ENCODE measurements at places on chromosomes 16 and 17.

DNA sequence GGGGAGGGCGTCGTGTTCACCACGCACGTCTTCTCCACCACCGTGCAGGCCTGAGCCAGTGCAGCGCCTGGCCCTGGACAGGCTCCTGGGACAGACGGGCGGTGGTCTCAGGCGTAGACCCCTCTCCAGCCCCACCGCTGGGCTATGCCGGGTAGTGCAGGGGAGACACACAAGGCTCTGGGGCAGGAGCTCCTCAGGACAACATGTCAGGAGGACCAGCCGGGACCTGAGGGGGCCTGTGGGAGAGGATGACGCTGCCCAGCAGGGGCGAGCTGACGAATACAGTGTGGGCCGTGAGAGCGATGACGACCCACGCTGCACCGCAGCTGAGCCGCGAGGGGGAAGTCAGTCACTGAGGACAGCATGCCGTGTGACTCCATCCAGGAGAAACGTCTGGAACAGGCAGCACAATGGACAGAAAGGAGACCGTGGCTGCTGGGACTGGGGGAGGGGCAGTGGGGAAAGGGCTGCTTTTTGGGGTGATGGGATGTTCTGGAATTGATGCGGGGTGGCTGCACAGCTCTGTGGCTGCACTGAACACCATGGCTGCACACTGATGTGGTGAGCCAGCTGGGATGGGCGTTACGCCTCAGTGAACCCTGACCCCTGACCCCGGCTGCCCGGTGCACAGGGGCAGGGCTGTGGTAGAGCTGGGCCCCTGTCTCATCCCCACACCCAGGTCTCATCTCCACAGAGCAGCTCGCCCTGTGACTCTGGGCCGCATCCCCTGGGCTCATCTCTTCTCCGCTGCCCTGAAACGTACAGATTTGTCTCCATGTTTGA lies 20.2 kb downstream of the DNASE1 start:
- peaks cover 40% of the 10 kb centered on the region for H3K36me3 ChIP-seq
- H3K4me3 ChIP-seq, result no peak overlapping the region
- H3K27ac ChIP-seq, result no peak overlapping the region
- no peak for DNase-seq
- H3K27me3 ChIP-seq, result no peaks in the 10 kb centered on the region
- no peaks in the 10 kb centered on the region for H3K4me1 ChIP-seq

DNA sequence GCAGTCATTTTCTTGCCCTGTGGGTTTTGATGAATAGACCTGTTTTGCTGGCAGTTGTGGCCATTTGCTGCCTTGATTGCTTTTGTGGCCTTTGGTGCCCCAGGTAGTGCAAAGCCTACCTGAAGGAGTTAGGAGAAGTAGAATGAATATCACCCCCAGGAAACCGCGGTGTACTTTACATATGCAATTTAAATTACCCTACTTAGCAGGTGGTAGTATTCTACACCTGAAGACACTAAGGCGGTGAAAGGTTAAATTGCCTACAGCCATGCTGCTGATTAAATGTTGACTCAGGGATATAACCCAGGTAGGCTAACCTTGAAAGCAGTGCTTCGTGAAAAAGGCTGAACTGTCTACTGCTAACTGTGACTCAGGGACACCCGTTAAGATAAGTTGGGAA lies 27.2 kb upstream of the WWOX start:
- DNase-seq, result no peak
- H3K27ac ChIP-seq, result no peak overlapping the region
- no peak overlapping the region for H3K4me3 ChIP-seq
- no peaks in the 10 kb centered on the region for H3K36me3 ChIP-seq
- H3K4me1 ChIP-seq, result no peaks in the 10 kb centered on the region
- H3K27me3 ChIP-seq, result peaks cover 74% of the 10 kb centered on the region

DNA sequence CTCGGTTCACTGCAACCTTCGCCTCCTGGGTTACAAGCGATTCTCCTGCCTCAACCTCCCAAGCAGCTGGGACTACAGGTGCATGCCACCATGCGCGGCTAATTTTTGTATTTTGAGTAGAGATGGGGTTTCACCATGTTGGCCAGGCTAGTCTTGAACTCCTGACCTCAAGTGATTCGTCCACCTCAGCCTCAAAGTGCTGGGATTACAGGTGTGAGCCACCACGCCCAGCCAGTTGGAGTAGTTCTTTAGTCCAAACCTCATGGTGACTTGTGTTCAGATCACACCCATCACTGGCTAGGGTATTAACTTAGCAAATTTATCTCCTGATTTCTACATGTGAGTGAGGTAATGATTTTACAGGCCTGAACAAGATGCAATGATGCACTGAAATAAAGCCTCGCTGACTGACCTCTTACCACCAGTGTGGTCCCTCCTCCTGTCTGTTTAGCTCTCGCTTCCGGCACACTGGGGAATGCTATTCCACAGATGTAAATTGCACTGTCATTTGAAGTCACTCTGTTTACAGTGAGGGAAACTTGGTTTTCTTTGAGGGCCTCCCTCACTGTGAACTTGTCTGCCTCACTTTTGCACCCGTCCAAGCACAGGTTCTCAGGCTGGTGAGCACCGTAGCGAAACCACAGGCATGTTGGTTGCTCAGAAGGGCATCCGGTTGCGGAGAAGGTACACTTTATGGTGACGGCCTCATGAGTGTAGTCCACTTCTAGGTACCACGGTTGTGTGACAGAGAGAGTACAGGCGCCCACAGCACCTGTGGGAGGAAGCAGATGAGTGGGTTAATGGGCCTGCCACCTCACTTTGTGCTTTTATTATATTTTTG lies 5.5 kb downstream of the IGSF6 start:
- no peak overlapping the region for H3K4me3 ChIP-seq
- no peak overlapping the region for H3K27ac ChIP-seq
- H3K36me3 ChIP-seq, result peaks cover 4% of the 10 kb centered on the region
- no peak for DNase-seq
- no peaks in the 10 kb centered on the region for H3K27me3 ChIP-seq

- H3K36me3 ChIP-seq, result no peaks in the 10 kb centered on the region
- peaks cover 11% of the 10 kb centered on the region for H3K4me1 ChIP-seq
- no peak for DNase-seq
- H3K27ac ChIP-seq, result no peak overlapping the region
These were observed 50.0 kb downstream of the BEAN1 start for GRCh38 chr16:66477028-66477515.
